ENCODE measurements at places on chromosomes 3 and 15.

- no peak for DNase-seq
Observed at GRCh38 chr3:32877598-32877997, 59.8 kb downstream of the TRIM71 start.

- no peak for DNase-seq
Observed at GRCh38 chr3:165347526-165347925, 151.3 kb upstream of the SLITRK3 start.

DNA sequence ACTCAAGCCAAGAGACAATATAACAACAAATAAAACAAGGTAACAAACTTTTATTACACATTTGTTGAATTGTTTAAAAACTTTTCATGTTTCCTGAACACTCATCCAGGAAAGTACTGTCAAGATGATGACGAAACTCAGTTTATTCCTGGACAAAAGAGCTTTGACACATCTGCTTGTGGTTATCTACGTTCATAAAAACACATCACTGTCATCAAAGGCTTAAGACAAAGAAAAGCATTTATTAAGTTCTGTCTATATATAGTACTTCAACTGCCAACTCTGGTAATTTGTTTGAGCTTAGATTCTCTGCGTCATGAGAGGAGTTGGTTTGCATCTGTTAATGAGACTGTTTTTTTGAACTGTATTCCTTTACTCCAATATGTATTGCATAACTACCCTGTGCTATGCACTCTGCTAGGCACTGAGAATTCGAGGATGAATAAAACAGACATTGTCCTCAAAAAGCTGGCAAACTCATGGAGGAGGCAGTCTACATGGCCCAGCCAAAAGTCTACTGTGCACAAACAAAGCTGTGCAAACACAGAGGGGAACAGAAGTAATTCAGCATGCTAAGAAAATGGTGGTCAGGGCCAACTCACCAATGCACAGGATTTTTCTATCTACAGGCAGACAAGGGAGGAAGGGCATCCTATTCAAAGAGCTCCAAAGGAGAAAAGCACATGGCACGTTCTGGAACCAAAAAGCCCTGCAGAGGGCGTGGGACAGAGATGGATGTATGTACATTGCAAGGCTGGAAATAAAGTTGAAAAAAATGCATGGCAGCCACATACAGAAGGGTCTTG lies 21.5 kb downstream of the PLD1 start:
- DNase-seq = no peak

DNA sequence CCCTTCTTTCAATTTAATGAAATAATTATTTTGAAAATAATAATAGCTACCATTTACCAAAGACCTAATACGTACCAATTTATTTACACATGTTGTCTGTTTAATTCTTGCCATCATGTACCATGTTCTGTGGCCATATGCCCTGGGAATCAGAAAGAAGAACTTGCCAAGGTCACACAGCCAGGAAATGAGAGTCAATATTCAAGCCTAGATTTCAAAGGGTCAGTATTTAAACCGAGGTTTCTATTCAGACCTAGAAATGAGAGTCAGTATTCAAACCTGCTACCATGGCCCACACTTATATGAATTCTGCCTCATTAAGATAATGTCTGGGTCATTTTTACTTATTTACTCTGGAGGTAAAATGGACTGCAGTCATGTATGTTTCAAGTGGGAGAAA lies 103.6 kb upstream of the TBL1XR1 start:
- no peak for DNase-seq

- no peak for DNase-seq
Observed at GRCh38 chr3:184379358-184380184, at the start of gene CHRD. TSS of gene CHRD (plus strand) at chr3:184380054. CDS start at chr3:184380319, 265 bp downstream.

- peak; percentile 63 for DNase-seq
Observed at GRCh38 chr3:71583566-71584393, at the start of gene FOXP1. TSS of gene FOXP1 (minus strand) at chr3:71583728. CDS start at chr3:71198381, 385,347 bp downstream.

DNA sequence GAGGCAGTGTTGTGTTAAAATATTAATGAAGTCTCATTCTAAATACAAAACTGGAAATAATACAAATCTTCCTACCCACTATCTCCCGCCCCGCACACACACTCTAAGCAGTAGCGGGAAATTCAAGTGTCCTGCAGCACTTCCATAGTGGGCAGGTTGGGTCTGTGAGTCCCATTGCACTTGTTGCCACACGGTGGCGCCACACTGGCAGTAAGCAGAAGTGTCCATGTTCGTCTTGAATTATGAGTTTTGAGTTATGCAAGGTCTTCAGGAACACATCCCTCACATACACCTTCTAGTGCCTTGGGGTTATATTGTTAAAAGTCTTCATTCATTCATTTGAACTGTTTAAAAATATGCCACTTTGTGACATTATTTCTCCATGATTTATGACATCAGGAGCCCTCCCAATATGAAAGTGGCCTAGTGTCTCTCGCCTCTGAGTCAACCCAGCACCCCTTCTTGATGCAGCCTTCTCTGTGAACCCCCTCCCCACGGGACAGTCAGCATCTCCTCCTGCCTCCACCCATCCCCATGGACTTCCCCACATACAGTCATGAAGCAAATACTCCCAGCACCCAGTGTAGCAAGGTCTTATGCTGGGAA lies 17.6 kb upstream of the CCDC174 start:
- DNase-seq = no peak

- DNase-seq = no peak
Observed at GRCh38 chr15:69725957-69726356, 273.3 kb downstream of the RPLP1 start.

DNA sequence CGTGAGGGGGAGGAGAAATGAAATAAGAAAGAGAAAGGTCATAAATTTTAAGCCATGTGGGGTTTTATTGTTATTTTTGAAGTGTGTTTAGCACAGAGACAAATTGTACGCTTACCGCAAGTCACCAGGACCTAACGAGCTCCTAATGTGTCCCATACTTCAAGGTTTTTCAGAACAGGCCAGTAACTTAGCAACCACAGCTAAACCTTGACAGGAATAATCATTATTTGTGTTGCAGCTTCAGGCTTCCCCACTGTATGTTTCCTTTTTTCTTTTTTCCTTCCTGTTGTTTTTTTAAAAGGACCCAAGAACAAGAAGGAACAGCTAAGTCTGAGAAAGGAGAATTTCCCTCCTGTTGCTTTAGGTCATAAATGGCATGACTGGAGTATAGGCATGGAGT lies 160.8 kb downstream of the TUSC7 start:
- DNase-seq = no peak

Data from amniotic stem cell (primary cell).